ENCODE measurements at places on chromosomes 6 and 20.

DNA sequence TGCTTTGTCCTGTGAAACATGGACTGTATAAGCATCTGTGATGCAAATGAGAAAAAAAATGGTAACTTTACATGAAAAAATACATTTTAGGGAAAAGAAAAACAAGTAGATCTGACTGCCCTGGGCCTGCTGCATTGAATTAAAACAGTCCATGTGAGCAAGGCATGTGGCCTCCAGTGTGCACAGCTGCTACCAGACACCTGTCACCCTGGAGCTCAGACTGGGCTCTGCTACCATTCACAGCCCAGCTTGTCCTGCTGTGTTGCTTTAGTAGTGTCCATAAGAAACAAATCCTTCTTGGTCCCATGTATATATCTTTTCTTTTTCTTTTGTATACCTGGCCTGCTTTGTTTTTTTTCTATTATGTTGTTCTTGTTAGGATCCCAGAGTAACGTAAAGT lies 315.9 kb downstream of the NKAIN2 start:
- no peak for DNase-seq

- no peak for DNase-seq
Measured at GRCh38 chr20:35311409-35311808, 19.2 kb upstream of the FAM83C start.

- DNase-seq: no peak
Measured at GRCh38 chr20:64191002-64191401, 26.8 kb downstream of the MYT1 start.

GRCh38 chr6:26243752-26244151 lies 121.2 kb upstream of the BTN3A2 start:
- DNase-seq: no peak

GRCh38 chr6:43747784-43748183 lies 22.2 kb upstream of the VEGFA start:
- DNase-seq: peak; percentile 38

DNA sequence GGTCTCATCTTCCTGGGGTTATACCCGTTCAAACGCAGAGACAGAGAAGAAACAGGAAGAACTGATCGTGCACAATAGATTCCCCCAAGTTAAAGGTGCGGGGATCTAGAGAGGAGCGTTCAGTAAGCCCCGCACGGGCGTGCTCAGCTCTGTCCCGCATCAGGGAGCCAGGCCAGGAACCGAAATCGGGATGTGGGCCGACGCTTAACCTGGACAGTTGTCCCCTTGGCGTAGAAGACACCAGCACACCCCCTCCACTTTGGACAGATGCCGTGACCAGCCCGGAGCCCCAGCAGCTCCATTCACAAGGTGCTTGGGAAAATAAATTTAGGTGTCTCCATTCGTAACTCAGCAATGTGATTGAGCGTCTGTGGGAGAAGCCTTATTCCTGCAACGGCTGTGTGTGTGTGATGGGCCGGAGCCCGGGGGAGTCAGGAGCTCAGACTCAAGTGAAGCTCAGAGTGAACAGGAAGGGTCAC lies 24.0 kb upstream of the GATA5 start:
- DNase-seq: no peak

- DNase-seq: no peak
Measured at GRCh38 chr6:150081702-150082101, 12.8 kb upstream of the ULBP3 start.

DNA sequence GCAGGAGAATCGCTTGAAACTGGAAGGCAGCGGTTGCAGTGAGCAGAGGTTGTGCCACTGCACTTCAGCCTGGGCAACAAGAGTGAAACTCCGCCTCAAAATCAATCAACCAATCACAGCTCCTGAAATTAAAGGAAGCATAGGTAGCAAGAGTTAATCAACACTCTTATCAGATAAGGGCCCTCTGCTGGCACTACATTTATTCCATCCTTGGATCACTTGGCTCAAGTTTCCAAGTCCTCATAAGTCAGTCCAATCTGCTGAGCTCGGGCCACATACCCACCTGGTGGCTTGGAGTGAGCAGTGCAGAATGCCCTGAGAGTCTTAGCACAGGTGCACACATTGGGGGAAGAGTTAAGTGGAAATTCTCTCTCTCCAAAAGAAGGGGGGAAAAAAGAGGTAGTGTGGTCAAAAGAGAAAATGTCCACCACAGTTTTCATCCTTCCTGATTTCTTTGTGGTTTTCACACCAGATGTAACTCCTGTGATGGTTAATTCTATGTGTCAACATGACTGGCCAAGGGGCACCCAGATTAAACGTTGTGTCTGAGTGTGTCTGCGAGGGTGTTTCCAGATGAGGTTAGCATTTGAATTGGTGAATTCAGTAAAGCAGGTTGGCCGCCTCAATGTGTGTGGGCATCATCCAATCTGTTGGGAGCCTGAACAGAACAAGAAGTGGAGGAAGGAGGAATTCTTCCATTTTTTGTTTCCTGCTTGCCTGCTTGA lies 14.2 kb upstream of the FAM8A1 start:
- no peak for DNase-seq

All from coronary artery (tissue), 2 donors.